ENCODE measurements at places on chromosomes 2 and 18. TPM values are rescaled to one million over a fixed set of nuclear protein-coding genes. Genes with fewer than 3 reads are reported as not detected.

GRCh38 chr2:23918837-23919489, 8.0 kb downstream of the ATAD2B start:
- H3K4me3 ChIP-seq, result no peak overlapping the region
- no peaks in the 10 kb centered on the region for H3K27me3 ChIP-seq
- H3K4me1 ChIP-seq, result peaks cover 61% of the 10 kb centered on the region
- H3K27ac ChIP-seq, result no peak overlapping the region

DNA sequence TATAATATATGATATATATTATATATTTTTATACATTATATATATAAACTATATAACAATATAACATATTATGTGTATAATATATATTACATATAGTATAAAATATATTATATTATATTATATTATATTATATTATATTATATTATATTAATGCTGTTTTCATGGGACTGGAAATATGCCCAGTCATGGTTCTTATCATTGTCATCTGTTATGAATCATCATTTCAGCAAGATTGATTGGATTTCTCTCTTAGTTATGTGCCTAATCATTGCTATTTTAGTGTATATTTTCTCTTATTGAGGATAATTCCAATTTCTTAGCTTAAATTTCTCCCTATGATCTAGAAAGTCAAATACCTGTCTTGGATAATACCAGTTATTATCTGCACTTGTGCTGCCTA, 617.8 kb downstream of the TRIB2 start:
- no peaks in the 10 kb centered on the region for H3K27me3 ChIP-seq
- H3K27ac ChIP-seq, result no peak overlapping the region
- DNase-seq, result no peak
- H3K4me1 ChIP-seq, result no peaks in the 10 kb centered on the region
- no peaks in the 10 kb centered on the region for H3K36me3 ChIP-seq

DNA sequence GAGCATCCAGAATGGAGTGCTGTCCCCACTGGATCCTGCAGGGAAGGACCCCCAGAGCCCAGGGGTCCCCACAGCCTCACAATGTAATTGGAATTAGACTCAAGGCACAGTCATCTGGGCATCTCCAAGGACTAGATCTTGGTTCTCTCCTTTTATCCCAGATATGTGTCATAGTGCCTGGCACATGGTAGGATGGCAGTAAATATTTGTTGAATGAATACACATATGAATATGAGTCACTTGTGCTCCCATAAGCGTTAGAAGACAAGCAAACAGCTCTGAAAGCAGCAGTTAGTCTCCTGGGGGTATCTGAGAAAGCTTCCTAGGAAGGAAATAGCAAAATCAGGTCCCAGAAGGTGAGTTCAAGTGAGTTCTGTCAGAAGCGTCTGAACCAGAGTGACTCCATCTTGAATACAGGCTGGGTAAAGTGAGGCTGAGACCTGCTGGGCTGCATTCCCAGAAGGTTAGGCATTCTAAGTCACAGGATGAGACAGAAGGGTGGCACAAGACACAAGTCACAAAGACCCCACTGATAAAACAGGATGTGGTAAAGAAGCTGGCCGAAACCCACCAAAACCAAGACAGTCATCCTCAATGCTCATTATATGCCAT, 234.1 kb upstream of the ID2 start:
- H3K36me3 ChIP-seq, result no peaks in the 10 kb centered on the region
- no peak for DNase-seq
- no peak overlapping the region for H3K27ac ChIP-seq
- no peak overlapping the region for H3K4me3 ChIP-seq

DNA sequence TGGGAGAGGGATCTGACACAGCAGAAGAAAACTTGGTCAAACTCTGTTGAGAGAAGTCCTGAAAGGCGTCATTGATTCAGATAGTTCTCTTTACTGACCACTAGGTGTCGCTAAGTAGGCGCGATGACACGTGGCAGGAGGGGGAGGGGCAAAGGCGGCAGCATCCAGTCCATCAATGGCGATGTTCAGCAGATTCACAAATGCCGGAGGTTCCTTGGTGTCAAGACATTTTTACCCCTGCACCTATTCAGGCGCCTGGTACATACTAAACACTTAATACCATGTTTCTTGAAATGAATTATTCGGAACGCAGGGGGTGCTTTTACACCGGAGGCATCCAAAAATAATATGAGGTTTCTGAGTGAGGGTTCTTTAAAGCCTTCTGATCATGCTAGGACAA, 3.0 kb upstream of the PLEK start:
- no peak overlapping the region for H3K4me3 ChIP-seq
- no peaks in the 10 kb centered on the region for H3K36me3 ChIP-seq
- H3K27me3 ChIP-seq, result no peaks in the 10 kb centered on the region
- peak; percentile 77 for DNase-seq
- no peak overlapping the region for H3K27ac ChIP-seq

DNA sequence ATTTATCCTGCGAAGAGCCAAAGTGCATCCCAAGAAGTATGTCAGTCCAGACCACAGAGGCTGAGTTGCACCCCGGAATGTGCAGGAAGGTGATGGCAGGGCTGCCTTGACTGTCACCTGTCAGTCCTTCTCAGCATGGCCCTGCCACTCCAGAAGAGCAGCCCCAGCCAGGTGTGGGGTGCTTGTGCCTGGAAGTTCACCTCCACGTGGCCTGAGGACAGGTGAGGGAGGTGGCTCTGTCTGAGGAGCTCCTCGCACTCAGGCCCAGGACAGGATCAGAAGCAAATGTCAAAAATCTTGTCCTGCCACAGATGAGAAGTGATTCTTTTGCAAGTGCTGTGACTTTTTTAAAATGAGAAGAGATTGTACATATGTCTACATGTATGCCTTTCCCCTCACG, 31.4 kb upstream of the B3GNT7 start:
- H3K4me1 ChIP-seq, result peaks cover 14% of the 10 kb centered on the region
- no peak overlapping the region for H3K4me3 ChIP-seq
- H3K27me3 ChIP-seq, result no peaks in the 10 kb centered on the region
- H3K27ac ChIP-seq, result no peak overlapping the region
- no peaks in the 10 kb centered on the region for H3K36me3 ChIP-seq
- DNase-seq, result no peak

- H3K4me3 ChIP-seq, result no peak overlapping the region
- no peaks in the 10 kb centered on the region for H3K4me1 ChIP-seq
- H3K27ac ChIP-seq, result no peak overlapping the region
- H3K27me3 ChIP-seq, result no peaks in the 10 kb centered on the region
- H3K36me3 ChIP-seq, result no peaks in the 10 kb centered on the region
These were observed 424.6 kb downstream of the TGIF1 start for GRCh38 chr18:3874581-3874980.

DNA sequence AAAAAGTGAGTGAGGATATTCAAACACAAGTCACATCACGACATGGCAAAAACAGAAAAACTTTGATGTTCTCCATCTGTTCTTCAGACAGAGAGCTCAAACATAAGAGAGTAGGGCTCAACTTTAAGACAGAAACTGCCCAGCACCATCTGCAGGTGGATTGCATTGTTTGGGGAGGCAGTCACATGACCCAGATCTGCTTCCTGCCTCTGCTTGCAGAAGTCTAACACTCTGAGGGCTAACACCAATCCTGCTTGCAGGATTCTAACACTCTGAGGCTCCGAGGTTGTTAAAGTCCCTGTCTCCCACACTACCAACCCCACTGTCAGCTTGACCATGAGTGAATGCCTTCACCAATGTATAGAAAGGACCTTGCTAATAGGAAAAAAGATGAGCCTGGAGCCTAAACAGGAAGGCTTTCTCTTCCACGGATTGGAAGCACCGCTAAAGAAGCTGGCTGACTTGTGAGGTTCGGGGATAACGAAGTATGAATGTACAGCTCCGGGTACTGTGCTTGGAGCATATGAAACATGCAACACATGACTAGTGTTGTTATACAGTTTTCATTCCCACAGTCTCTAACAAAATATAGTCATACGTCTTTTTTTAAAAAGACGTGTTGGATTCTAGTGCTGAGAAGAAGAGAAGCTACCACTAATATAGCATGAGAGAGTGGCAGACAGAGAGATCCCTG, 176.6 kb upstream of the CREB1 start:
- no peaks in the 10 kb centered on the region for H3K27me3 ChIP-seq
- no peak for DNase-seq
- no peak overlapping the region for H3K4me3 ChIP-seq

- peaks cover 5% of the 10 kb centered on the region for H3K27me3 ChIP-seq
- no peak for DNase-seq
- no peaks in the 10 kb centered on the region for H3K36me3 ChIP-seq
- no peak overlapping the region for H3K27ac ChIP-seq
- H3K4me1 ChIP-seq, result no peaks in the 10 kb centered on the region
These were observed 41.8 kb downstream of the CERKL start for GRCh38 chr2:181614874-181615638.

DNA sequence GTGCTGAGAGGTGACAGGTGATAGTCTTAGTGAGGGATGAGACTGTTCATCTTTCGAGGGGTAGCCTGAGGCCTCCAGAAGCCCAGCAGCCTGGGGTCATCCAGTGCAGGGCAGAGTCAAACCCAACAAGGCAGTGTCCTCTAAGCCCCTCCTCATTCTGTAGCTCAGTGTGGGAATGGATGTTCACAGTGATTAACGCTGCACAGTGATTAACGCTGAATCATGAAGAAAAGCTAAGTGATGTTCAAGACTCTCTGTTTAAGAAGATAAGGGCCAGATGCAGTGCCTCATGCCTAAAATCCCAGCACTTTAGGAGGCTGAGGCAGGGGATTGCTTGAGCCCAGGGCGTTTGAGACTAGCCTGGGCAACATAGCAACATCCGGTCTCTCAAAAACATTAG, 56.3 kb upstream of the LAPTM4A start:
- no peak overlapping the region for H3K27ac ChIP-seq
- no peak for DNase-seq

DNA sequence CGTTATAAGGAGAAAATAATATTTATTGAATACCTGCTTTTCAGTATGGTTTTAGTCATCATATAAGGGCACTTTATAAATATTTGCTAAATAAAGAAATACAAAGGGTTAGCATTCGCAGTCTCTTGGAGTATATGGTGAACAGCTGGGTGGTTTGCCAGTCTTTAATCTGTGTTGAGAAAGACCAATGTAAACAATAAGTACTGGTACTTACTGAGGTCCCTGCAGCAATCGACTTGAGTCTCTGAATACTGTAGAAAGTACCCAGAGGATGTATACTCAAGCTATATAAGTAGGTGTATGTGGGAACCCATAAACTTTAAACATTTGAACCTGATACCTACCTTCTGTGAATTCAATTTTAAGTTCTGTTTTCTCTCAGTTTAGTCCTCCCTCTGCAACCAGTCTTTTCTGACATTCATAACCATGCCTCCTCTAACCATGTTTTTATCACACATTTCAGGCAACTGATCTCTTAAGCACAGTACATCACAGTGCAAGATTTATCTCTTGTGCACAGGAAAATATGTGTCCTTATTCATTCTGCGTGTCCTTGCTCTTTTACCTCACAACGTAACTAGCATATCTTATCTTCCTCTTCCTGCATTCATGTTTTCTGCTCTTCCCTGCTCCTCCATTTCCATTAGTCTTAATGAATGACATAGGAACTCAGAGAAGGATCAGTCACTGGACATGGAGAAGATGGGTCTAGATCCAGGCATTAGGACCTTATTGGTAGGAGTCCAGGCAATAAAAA, 21.7 kb downstream of the C18orf63 start:
- no peaks in the 10 kb centered on the region for H3K27me3 ChIP-seq
- H3K4me1 ChIP-seq, result no peaks in the 10 kb centered on the region
- H3K36me3 ChIP-seq, result no peaks in the 10 kb centered on the region
- no peak overlapping the region for H3K27ac ChIP-seq

DNA sequence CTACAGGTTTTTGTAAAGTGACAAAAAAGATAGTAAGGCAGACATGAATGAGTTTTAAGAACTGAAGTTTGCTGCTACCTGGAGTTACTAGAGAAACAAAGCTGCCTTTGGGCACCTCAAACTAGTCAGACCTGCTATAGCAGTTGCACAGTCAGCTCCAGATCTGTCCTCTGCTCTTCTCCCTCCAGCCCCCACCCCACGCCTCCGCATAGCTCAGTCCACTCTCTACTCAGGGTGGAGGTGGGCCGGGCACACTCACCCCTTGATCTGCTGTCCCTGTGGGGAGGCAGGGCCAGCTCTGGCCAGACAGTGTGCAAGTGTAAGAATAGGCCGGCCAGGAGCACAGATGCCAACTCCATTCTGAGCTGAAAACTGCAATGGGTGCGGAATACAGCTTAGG, 4.1 kb downstream of the SERTAD2 start:
- peaks cover 93% of the 10 kb centered on the region for H3K4me1 ChIP-seq
- no peaks in the 10 kb centered on the region for H3K36me3 ChIP-seq
- DNase-seq, result no peak

GRCh38 chr2:165161510-165161909, 42.3 kb downstream of the SCN3A start:
- no peak overlapping the region for H3K27ac ChIP-seq
- no peaks in the 10 kb centered on the region for H3K4me1 ChIP-seq
- H3K27me3 ChIP-seq, result no peaks in the 10 kb centered on the region
- no peaks in the 10 kb centered on the region for H3K36me3 ChIP-seq

DNA sequence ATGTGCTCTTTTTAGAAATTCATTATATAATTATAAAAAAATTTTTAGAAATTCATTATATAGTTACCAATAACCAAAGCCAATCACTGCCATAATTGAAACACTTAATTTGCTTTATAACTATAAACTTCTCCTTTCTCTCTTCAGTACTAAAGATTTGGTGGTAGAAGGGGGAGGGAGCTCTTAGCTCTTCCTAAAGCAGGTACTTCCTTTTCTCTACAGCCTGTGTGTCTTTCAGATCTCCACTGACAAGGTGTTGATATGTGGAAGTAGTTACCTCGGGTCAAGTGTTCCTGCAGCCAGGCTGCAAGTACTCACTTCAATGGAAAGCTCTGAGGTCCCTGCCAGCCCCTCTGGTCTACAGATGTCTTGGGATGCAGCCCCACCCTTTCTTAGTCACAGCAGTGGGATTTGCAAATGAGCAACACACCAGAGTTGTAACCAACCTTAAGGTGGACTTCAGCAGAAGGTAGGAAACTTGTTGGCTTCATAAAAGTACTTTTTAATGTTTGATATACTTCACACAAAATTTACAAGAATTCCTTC, 690.0 kb downstream of the ARHGAP15 start:
- no peak overlapping the region for H3K4me3 ChIP-seq
- DNase-seq, result no peak
- H3K27ac ChIP-seq, result no peak overlapping the region
- H3K36me3 ChIP-seq, result no peaks in the 10 kb centered on the region
- no peaks in the 10 kb centered on the region for H3K27me3 ChIP-seq

GRCh38 chr2:158300394-158300793, 156.2 kb downstream of the CCDC148 start:
- H3K4me3 ChIP-seq, result no peak overlapping the region
- H3K27me3 ChIP-seq, result no peaks in the 10 kb centered on the region
- no peak for DNase-seq
- no peaks in the 10 kb centered on the region for H3K36me3 ChIP-seq
- no peaks in the 10 kb centered on the region for H3K4me1 ChIP-seq

PSMA8 gene
- total RNA-seq, result not detected

MZT2B gene
- total RNA-seq, result 422 TPM

SERPINB12 gene
- total RNA-seq, result not detected
